ENCODE measurements at places on chromosomes 6 and 20.

DNA sequence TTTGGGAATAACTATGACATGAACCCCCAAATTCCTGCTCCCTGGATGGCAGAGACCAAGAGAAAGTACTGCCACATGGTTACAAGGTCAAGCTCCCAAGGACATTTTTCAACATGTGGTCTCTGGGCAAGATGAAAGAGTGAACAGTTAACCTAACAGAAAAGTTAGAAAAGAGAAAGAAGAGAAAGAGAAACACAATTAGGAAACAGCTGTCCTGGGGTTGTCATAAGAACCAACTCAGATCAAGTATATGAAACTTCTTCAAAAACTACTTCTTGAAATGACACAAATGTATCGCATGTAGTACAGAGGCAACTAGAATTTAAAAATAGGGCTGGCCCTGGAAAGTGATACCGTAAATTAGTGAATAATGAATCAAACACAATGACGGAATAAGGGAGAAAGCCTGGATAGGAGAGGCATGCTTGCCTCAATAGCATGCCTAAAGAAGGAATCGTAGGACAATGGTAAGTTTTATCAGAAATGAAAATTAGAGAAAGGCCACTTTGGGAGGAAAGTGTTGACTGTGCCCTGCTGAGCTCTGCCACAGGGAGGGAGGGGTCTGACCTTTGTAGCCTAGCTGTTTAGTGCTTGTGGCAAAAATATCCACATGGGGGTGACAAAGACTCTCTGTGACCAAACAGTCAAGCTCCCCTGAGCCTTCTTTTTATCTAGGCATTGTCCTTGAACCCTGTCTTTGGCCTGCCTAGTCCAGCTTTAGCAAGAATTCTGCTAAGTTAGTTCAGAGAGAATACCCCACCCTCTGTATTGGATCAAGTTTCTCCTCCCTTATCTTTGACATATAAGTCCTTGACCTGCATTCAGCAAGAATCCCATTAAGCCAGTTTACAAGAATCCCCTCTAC, 4.3 kb upstream of the DCBLD1 start:
- DNase-seq: no peak

- DNase-seq: no peak
Observed at GRCh38 chr6:170198298-170198697, 92.6 kb downstream of the DLL1 start.

DNA sequence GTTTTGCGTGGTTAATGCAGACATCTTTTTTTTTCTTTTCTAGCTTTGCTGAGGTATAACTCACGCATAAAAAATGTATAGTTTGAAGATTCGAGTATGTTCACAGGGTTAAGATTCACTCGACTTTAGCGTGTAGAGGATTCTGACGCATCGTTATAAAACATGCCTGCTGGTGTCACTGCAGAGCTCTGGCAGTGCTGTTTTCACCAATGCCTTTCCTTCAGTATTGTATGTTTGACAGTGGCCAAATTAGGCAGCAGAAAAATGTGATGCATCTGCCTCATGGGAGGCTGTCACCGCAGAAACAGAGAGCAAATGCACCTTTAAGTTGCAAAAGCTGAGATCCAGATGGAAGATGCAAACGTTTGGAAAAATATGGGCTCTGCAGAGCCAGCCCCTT, 18.0 kb upstream of the SIRPB2 start:
- DNase-seq: no peak

DNA sequence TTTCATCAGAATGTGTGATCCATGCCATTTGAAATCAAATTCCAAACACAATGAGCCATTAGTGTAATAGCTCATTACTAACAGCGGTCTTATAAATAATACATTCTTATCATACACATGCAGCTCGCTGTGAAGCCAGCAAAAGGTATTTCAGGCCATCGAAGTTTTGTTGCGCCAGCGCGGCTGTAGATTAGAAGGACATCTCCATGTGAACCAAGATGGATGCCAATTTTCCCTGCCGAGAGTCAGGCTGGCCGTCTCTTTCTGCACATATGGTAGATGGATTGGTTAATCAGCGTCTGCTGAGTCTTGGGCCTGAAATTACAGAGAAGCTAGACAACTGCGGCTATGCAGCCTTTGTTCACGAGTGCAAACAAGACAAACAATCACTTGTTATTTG, 44.1 kb downstream of the CFAP61 start:
- DNase-seq: no peak

GRCh38 chr20:17488916-17489600, 42.1 kb downstream of the BFSP1 start:
- no peak for DNase-seq

GRCh38 chr20:20248620-20249200, 119.2 kb upstream of the INSM1 start:
- no peak for DNase-seq

- DNase-seq: no peak
Observed at GRCh38 chr20:36312724-36313441, 6.7 kb downstream of the DLGAP4 start.

DNA sequence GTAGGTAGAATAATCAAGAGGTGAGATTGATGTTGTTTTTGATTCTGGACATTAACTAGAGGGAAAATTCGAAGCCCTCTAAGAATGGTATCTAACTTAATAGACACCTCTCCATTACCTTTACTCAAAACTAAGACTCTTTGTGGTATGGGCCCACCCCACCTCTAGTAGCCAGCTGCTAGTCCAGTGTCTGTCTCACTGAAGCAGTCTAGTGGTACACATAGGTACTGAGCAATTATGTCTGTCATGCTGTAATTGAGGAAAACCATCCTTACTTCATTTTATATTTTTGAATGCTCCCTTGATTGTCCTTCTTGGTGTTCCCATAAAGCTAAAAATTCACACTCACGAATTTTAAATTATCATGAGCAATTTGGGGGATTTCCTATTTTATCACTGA, 290.7 kb downstream of the ARHGAP18 start:
- no peak for DNase-seq

DNA sequence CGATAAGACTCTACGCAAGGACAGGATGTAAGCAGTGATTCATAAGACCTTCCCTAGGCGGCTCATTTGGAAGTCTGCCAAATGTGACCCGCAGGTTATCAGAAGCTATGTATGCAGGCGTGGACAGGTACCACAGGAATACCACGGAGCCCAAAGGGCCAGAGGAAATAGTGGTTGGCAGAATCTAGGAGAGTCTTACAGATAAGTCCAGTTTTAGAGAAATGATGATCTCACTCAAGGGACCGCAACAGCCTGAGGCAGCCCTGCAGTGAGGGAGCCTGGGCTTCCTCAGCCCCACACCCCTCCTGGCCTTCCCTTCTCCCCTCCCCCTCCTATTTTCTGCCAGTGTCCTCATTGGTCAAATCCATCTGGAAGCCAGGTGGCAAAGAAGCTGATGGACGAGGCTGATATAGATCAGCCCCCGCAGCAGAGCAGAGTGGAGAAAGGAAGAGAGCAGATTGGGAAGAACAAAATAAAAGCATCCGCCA, 110.6 kb downstream of the FNDC1 start:
- DNase-seq: no peak

GRCh38 chr6:92682516-92683398, 736.6 kb downstream of the EPHA7 start:
- DNase-seq: no peak

DNA sequence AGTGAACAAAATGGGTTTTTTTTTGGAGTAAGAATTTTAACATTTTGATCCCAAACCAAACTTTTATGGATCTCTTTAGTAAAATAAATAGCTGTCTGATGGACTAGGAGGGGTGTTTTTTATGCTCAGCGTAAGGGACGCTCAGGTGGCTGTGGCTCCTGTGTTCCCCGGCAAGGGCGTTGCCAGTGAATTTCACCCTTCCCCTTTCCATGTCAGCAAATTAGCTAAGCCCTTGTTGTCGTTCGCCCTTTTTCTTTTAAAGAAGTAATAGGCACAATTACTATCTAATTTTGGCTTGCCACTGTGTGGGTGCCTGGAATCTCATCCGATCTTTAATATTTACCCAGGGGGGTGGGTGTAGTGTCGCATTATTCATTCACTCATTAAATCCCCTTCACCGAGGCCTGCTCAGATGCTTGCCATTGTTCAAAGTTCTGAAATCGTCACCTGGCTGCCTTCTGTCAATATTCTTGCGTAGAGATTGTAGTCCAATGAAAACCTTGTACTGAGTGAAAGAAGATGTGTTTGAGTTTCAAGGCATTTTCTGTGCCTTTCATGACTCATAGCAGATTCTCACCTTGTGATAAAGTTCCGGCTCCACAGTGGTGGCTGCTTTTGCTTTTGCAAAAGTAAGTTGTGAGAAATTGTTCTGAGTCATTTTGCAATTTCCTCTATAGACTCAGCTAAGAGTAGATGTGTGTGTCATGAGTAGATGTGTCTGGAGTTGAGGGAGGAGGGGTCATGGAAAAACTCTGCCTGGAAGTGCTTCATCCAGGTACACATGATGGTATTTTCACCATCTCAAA, 40.0 kb upstream of the CLDN20 start:
- DNase-seq: peak; percentile 43

GRCh38 chr20:381581-382290, 1.2 kb downstream of the TRIB3 start:
- peak; percentile 76 for DNase-seq

GRCh38 chr6:96016334-96017069, 728 bp downstream of the FUT9 start:
- no peak for DNase-seq

DNA sequence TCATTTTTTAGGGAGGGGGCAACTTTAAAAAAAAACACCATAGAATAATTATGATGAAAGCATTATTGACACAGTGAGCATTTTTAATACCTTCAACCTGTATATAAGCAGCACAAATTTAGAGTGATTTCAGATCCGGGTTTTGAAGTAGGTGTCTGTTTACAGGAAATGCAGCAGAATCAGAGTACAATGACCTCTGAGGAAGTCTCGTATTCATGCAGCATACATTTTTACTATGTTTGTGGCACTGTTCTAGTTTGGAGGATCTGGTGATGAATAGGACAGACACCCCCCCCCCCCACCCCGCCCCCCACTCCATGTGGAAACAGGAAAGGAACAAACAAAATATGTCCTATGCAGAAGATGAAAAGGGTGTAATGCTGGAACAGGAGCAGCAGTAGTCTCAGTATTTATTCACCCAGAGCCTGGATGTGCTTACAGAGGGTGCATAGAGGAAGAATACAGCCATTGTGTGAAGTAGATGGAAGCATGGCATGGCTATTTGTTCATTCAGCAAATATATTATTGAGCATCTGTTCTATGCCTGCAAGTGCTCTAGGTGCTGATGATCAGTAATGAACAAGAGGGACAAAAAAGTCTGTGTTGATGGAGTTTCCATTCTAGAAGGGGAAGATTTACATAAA, 19.7 kb downstream of the VAPB start:
- no peak for DNase-seq

- peak; percentile 81 for DNase-seq
Observed at GRCh38 chr6:34526992-34527728, 29.0 kb downstream of the SPDEF start.

GRCh38 chr6:122673343-122673961, 63.2 kb downstream of the PKIB start:
- DNase-seq: no peak

DNA sequence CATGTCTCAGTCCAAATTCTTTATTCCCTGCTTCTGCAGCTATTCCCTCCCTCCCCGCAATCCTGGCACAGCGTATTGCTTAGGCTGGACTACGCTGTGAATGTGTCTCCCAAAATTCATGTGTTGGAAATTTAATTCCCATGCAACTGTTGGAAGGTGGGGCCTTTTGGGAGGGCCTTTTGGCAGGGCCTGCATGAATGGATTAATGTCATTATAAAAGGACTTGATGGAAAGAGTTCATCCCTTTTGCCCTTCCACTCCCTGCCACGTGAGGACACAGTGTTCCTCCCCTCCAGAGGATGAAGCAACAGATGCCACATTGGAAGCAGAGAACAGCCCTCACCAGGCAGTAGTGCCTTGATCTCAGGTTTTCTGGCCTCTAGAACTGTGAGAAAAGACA, 20.4 kb upstream of the NOTCH4 start:
- DNase-seq: no peak

DNA sequence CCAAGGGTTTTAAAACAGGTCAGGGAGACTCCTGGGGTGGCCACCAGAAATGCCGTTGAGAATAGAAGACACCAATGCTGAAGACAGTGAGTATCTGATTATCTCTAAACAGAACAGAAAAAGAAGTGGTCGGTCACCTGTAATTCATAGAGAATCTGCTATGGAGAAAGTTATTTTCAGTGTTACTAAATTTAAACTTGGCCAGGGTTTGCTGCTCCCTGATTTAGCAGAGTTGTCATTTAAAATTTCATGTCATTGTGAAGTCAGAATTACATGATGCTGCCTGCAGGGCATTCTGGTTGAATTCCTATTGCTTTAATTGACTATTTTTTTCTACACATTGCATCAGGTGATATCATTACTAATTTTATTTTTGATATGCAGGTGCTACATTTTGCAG, 114.1 kb downstream of the HS3ST5 start:
- DNase-seq: no peak

DNA sequence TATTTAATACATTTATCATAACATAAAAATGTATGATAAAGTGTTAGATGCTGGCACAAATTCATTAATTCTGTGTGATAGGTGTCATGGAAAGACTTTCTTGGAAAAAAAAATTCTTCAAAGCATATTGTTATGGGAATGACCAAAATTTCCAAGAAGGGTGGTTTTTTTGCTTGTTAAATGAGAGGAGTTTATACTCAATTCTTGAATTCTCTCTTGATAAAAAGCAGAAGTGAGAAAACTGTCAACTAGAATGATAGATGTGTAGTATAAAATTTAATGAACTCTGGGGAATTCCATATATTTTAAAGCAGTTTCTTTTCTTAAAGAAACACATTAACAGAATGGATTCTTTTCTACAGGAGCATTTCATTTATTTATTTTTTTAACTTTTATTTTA, 62.0 kb upstream of the SNAP91 start:
- DNase-seq: no peak

DNA sequence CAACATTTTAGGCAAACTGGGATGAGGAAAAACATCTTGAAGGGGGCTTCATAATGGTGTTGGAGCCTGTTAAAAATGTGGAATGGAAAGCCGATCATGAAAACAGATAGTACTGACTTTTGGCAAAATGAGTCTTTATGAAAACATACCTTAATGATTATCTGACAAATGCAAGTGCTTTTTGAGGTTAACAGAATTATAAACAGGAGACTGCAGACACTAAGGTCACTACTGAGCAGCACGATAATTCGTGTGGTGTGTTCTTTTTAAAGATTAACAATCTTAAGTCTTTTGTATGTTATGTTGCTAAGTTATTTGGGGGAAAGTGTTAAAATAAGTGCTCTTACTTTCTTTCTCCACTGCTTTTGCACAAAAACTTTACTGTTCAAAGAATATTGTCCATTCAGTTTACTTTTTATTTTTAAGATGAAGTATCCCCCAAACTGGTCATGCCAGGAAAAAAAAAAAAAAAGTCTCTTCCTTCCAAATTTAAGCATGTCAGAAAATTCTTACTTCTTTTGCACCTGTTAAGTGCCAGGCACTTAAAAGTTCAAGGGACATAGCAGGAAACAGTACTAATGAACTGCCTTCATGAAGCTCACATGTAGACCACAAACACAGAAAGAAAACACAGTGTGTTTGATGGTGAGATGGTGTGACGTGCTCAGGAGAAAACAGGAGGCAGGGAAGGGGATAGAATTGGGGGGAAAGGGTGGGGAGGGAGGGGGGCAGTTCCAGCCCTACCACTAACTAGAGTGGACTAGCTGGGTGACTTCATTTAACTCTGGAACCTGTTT, 73.2 kb downstream of the CDYL start:
- no peak for DNase-seq

Measured in NK-92 treated with Interleukin-12 subunit alpha and Interleukin-12 subunit beta, amount 100 ng/mL, for 24 hours (cell line).